ENCODE measurements at places on chromosomes 2 and 18. TPM values are rescaled to one million over a fixed set of nuclear protein-coding genes. Genes with fewer than 3 reads are reported as not detected.

The KCNJ3 gene
- total RNA-seq = 0.09 TPM

The NYAP2 gene
- total RNA-seq = not detected

The MC4R gene
- not detected for total RNA-seq

The CYRIA gene
- 0.51 TPM for total RNA-seq

The SCYGR6 gene
- not detected for total RNA-seq

The CFAP65 gene
- not detected for total RNA-seq

The NT5C1B gene
- total RNA-seq = not detected

The SIX2 gene
- total RNA-seq = 19.5 TPM

The KIF5C gene
- not detected for total RNA-seq

The ABCB6 gene
- total RNA-seq = 33.0 TPM

The BOK gene
- total RNA-seq = 79.9 TPM

The RFTN2 gene
- total RNA-seq = 23.0 TPM

The CNTNAP5 gene
- total RNA-seq = not detected

The CCDC141 gene
- total RNA-seq = not detected

The AQP12A gene
- total RNA-seq = not detected

The POTEI gene
- not detected for total RNA-seq

The CHRNA1 gene
- total RNA-seq = 0.77 TPM

The XDH gene
- not detected for total RNA-seq

The HOXD12 gene
- total RNA-seq = not detected

The UCN gene
- total RNA-seq = 0.35 TPM

The LINC00305 gene
- total RNA-seq = not detected

The CDK5R2 gene
- not detected for total RNA-seq

The MYO7B gene
- total RNA-seq = not detected

The SLC4A5 gene
- not detected for total RNA-seq

The CFC1 gene
- total RNA-seq = not detected

Data from pericardium fibroblast (primary cell).